Stimulated activated naive CD8-positive, alpha-beta T cell treated with anti-CD3 and anti-CD28 coated beads, Interleukin-15, amount 100 ng/mL, for 72 hours (primary cell): ENCODE measurements at places on chromosomes 6 and 20.

GRCh38 chr20:62723351-62723750, 14.7 kb downstream of the NTSR1 start:
- no peak for DNase-seq

- no peak for DNase-seq
Measured at GRCh38 chr6:34657307-34657978, 39.1 kb downstream of the ILRUN start.

GRCh38 chr6:43219814-43220213, 9.5 kb downstream of the DNPH1 start:
- DNase-seq: no peak

GRCh38 chr20:48357714-48358113, 470.1 kb downstream of the PREX1 start:
- no peak for DNase-seq

- DNase-seq: no peak
Measured at GRCh38 chr20:48957533-48957932, 36.0 kb downstream of the ARFGEF2 start.

GRCh38 chr6:146526192-146526591, 17.4 kb upstream of the RAB32 start:
- no peak for DNase-seq

GRCh38 chr20:54645445-54646155, 170.2 kb downstream of the DOK5 start:
- no peak for DNase-seq

DNA sequence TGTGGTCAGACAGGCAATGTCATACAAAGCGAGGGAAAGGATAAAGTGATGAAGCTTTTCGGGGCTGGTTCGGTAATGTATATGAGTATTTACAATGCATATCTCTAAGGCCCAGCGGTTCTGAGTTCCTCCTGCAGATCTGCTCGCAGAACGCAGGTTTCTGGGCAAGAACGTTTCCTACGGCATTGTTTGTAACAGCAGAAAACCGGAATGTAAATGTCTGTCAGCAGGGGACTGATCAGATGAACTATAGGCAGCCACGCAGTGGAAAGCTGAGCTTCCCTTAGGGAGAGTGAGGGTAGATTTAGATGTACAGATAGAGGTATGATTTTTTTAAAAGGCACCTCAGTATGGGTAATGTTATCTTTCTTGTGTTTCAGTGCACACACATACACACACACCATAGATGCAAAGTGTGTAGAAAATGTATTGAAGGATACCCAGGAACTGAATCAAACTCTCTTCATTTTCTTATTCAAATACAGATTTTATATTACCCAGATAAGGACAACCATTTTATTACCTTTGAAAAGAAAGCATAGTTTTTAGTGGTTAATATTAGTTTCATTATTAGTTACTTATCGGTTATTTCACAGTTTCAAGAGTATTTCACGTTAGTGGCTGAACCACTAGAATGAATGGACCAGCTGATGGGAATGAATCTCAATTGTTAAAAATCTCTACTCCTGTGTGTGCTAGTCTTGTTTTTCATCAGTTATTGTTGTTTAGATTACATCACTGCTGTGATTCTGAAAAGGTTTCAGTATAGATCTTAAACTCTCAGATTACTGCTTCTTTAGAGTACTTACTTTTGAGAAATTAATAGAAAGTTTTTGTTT, 56.2 kb downstream of the SNX9 start:
- DNase-seq: no peak
